ENCODE measurements at places on chromosomes 3 and 15.

DNA sequence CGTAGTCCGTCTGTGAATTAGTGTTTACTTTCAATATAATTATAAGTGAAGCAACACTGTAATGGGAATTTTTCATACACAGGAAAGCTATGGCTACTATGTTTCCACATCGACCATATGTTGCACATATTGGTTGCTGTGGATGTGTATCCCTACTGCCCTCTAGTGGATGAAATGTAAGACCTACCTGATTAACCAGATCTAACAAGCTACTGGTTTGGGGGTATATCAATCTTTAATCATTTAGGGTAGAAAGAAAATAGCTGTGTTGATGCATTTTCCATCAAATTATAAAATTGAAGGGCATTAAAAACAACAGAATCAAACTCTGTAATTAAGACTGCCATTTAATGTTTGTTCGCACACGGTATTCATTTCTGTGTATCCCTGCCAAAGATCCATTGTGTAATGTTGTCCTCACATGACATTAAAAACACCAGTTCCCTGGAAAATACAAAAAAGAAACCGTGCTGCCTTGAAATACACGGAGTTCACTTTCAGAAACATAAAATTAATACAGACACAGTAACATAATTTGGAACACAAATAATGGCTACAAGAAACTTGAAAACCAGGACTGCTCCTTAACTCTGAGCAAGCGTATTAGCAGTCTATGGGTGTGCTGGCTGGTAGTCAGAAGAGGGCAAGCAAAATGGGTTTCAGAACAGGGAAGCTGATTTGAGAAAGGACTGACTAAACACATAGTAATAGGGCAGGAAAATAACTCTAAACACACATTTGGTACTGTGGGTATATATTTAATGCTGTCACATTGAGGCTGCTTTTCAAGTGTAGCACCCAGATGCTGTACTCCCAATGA, 125.1 kb downstream of the TIGIT start:
- peak; percentile 69 for DNase-seq

GRCh38 chr15:101461097-101461496, 28.4 kb downstream of the PCSK6 start:
- DNase-seq, result no peak

GRCh38 chr15:64070106-64070505, 23.5 kb downstream of the CIAO2A start:
- no peak for DNase-seq

- DNase-seq, result no peak
These were observed 31.9 kb downstream of the SPATA16 start for GRCh38 chr3:173109143-173109542.

GRCh38 chr3:128698211-128699047, 27.6 kb upstream of the RAB7A start:
- no peak for DNase-seq

DNA sequence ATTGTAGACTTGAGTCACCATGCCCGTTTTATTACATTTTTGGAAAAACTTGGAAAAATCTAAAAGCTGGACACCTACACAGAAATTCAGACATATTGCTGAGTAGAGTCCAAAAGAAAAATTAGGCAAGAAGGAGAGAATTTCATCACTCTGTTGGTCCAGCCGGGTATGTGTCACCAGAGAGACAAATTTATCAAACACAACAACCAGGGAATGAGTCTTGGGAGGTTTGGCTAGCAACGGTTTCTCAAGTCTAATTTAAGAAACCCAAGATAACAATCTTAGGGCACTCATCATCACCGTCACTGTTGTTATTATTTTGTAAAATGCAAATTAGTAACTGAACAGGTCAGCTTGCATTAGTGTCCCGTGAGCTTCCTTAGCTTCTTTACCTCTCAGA, 197.5 kb upstream of the C2CD4B start:
- DNase-seq, result no peak

- DNase-seq, result no peak
These were observed 282.3 kb upstream of the TBC1D5 start for GRCh38 chr3:18024715-18025114.

- no peak for DNase-seq
These were observed 173.0 kb downstream of the ADAMTS17 start for GRCh38 chr15:100168787-100169186.

GRCh38 chr15:70081612-70082011, 16.1 kb downstream of the TLE3 start:
- no peak for DNase-seq

GRCh38 chr3:9097495-9097894, 134.2 kb upstream of the RAD18 start:
- no peak for DNase-seq

- no peak for DNase-seq
These were observed 397 bp downstream of the PLXND1 start for GRCh38 chr3:129605922-129606635.

DNA sequence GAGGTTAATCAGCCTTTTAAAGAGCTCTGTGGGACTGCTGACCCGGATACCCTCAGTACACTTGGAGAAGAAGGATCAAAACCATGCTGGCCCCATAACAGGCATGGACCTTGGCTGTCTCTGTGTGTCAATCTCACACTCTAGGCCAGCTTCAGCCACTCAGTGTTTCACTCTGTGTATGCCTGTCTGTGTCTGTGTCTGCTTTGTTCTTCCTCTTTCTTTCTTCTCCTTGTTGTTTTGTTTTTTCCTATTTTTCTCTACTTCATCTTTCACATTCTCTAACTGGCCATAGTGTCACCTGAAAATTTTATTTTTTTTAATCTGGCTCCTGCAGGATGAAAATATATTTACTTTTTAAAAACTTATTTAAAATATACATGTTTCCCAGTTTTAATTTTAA, 51.1 kb downstream of the SERP1 start:
- DNase-seq, result no peak

GRCh38 chr3:29514912-29515311, 234.0 kb downstream of the RBMS3 start:
- no peak for DNase-seq

- no peak for DNase-seq
These were observed 2.5 kb upstream of the RPP25 start for GRCh38 chr15:74958908-74959585.

GRCh38 chr3:149716984-149717383, 35.3 kb downstream of the COMMD2 start:
- DNase-seq, result no peak

GRCh38 chr15:28886431-28887338, 911 bp downstream of the APBA2 start:
- no peak for DNase-seq

DNA sequence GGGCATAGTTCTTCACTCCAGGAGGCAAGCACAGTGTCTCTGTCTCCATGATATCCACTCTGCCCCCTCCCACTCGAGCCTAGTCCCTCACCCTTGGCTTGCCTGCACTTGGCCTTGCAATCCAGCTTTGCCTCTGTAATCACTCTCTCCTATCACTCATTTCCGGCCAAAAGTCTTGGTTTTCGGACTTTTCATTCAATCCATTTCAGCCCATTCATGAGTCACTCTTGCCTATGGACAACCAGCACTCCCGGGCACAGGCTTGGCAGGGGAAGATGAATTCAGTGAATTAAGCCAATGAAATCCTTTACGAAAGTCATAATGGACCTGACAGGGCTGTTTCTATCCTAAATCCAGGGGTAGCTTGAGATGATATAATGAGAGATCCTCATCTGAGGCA, 21.7 kb downstream of the DAZL start:
- no peak for DNase-seq

DNA sequence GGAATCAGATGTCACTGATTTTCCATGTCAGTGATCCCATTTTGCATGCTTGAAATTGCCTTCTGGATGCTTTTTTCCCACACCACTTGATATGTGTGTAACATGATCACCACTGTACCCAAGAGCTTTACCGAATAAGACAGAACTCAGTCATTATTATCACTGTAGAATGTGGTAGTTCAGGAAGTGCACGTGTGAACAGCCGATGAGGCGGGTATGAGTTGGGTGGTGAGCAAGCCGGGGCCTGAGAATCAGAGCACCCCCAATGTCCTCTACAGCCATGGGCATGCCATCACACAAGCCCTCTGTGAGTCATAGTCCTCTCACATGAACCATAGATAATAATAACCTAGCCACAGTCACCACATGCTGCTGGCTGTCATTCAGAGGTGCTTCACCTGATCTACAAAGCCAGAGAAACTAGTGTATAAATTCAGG, 470.8 kb downstream of the SOX2 start:
- DNase-seq, result no peak

DNA sequence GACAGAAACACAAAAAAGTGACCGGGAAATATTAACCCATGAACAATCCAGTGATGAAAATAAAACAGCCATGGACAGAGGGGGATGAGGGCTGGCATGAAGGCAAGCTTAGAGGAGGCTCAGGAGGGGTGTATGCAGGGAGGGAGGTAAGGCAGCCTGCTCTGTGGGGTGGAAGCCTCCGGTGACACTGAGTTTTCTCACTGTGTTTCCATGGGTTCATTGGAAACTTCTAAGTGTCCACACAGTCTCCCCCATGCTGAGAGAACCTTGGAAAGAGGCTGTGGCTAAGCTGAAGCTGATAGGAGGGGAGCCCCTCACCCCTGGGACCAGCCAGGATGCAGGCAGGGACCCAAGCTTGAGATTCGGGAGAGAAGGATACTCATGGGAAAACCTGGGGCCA, 6.8 kb upstream of the SKOR1 start:
- DNase-seq, result no peak

DNA sequence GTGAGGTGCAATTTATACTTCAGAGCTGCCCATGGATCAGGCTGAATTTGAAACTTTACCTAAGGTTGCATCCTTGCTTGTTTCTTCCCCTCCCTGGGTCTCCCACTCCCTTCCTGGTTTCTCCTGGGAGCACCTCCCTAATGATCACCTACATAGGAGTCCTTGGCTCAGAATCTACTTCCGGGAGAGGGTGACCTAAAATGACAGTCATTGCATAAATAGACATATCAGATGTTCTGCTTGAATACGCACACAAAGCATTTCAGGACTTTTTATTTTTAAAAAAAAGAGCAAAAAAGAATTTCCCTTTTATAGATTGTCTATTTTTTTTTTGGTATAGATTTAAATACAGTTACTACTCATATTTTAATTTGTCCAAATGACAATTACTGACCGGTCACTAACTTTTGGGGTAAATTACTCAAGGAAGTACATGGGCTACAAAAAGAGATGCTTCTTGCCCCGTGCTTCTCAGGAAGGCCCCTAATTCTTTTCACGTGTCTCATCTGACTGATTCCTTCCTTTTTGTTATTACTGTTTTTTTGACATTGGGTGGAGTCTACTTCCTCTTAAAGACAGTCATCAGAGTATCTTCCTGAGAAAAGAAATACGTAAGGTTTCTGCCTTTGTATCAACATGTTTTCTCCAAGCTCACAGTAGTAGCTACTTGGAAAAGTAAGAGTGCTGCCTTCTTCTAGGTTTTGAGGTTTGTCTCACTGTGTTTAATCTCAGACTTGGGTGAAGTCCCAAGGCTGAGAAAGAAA, 4.9 kb upstream of the MYZAP start:
- no peak for DNase-seq

- no peak for DNase-seq
These were observed 21.4 kb downstream of the IRAK2 start for GRCh38 chr3:10185804-10186762.
